H9 (cell line): ENCODE measurements at places on chromosomes 1 and 21.

DNA sequence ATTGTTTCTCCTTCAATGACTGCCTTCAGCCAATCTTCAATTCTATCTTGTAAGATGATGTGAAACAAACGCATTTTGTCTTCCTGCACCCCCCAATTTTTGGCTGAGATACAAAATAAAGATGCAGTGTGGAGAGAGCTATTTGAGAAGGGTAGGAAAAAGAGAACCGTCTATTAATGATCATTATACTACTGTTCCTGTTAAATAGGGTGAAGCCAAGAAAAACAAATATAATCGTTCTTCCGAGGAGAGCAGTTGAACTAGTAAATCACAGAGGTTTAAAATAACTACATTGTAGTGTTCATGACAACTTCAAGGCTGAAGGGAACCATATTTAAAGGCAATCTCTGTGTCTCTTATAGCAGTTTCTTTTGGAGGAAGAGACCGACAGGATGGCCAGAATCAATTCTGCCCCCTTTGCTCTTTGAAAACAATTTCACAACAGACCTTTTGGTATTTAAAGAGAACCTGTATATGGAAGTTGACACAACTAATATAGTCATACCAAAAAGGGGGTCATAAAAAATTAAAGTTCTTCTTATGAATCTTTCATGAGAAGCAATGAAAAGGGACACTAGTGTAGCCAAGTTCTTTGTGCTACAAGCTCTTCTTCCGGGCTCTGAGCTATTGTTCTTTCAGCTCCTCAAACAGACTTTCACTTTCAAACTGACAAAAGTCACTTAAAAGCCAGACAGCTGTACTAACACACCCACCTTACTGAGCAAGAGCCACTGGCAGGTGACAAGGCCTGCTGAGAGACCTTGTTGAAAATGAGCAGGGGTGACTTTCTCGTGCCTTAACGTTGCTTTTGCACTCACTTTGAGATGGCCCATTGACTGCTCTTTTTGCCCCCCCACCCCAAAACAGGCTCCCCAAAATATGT lies 30.9 kb downstream of the PROX1 start:
- DNase-seq: no peak

- no peak for DNase-seq
Observed at GRCh38 chr1:151841141-151841540, 1.5 kb upstream of the C2CD4D start.

DNA sequence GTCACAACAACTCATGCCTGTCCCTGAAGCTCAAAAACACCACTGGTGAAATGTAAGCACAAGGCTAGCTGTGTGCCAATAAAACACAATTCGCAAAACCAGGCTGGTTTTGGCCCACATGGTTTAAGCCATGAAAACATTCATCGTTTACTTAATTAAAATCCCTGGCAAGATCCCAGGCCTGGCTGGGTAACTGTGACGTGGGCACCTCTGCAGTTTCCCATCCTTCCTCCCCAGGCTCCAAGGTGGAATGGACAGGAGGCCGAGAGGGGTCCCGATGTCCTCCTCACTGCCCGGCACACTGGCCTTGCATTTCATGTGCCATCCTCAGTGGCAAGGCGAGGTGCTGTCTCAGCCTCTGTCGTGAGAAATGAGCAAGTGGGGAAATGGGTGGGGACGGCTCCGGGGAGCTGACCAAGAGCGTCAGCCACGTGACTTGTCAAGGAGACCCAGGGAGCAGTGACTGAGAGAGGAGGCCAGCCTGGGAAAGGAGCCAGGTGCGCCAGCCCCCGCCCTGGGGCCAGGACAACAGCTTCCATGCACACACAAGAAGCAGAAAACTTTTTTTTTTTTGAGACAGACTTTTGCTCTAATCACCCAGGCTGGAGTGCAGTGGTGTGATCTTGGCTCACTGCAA lies 153.1 kb upstream of the RAB4A start:
- no peak for DNase-seq

GRCh38 chr1:154191990-154192461 lies at the start of gene TPM3:
Gene TPM3, minus strand, starts transcription at chr1:154192100. Its CDS starts 82 bp downstream, at chr1:154192018.
- no peak for DNase-seq

GRCh38 chr1:12532405-12533315 lies 85.3 kb downstream of the DHRS3 start:
- no peak for DNase-seq

GRCh38 chr1:145796753-145797152 lies 27.1 kb downstream of the RNF115 start:
- DNase-seq: no peak

DNA sequence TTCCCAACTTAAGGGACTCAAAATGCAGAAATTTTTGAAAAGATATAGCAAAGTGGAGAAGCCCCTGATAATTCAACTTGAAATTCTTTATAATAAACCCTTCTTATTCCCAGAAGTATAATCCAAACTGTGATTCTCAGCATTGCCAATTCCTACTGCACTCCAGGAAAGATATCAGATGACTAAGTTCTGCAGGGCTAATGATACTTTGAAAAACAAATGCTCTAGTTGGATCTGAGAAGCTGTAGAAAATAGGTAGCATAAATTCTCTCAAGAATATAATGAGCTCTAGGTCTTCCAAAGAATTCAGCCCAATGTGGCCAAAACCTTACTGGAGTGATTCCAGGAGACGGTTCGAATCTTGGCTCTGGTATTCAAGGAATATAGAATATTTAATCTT lies 294.0 kb upstream of the PTBP2 start:
- no peak for DNase-seq

DNA sequence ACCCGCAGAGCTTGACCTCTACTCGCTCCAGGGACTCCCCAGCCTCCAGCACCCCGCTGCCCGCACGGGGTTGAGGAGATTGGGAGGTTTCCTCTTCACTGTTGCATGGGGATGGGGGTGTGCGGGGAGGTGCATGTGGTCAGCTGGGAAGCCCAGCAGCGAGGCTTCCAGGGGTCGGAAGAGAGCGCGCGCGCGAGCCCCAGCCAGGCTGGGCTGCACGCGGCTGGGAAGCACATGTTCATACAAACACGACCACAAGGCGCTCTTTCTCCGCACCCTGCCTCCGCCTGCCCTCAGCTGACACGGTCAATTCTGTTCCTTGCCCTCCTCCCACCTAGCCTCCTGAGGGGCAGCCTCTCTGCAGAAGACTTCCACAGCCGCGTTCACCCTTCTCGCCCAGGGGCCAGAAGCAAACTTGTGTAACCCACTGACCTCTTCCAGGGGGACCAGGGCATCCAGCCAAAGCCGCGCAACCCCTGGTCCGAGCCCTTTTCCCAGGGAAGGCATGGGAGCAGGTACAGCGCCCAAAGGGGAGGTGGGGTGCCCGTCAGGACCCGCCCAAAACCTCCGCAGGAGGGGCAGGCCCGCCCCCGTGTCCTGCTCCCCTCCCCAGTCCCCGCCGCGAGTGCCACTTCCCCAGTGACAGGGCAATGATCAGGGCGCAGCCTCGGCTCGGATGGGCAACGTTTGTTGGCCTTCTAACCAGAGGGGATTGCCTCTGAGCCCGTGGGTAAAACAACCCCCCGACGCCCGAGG lies 1.3 kb downstream of the COL24A1 start:
- peak; percentile 68 for DNase-seq
